ENCODE measurements at places on chromosomes 3 and 15.

DNA sequence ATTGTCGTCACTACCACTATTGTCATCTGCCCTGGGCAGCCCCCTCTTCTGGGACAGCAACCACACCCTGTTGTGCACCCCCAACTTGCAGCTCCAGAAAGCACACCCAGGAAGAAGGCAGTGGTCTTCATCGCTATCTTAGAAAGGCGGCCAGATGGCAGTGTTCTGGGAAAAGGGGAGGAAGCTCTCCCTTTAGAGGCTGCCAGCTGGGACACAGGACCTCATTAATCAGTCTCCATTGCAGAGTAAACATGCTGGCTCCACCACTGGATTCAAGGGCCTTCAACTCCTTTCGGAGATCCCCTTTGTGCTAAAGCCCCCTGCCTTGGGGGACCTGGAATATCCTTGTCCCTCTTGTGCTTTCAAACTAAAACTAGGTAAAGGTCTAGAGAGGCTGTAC lies 199.3 kb upstream of the LINGO1 start:
- DNase-seq, result no peak

DNA sequence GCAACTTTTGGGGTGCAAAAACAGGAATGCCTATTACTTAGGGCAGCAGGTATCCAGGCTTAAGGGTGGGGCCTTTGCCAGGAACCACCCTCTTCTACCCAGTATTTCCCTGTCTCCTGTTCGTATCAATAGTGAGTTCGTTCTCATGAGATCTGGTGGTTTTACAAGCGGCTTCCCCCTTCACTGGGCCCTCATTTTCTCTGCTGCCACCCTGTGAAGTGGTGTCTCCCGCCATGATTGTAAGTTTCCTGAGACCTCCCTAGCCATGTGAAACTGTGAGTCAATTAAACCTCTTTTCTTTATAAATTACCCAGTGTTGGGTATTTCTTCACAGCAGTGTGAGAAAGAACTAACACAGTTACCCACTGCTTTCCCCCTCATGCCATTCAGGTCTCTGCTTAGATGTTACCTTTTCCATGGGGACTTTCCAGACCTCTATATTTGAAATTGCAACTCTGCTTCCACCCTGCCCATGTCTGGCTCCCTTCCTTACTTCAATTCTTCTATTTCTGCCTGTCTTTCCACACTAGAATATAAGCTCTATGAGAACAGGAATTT lies 23.9 kb upstream of the TRA2B start:
- DNase-seq, result no peak

DNA sequence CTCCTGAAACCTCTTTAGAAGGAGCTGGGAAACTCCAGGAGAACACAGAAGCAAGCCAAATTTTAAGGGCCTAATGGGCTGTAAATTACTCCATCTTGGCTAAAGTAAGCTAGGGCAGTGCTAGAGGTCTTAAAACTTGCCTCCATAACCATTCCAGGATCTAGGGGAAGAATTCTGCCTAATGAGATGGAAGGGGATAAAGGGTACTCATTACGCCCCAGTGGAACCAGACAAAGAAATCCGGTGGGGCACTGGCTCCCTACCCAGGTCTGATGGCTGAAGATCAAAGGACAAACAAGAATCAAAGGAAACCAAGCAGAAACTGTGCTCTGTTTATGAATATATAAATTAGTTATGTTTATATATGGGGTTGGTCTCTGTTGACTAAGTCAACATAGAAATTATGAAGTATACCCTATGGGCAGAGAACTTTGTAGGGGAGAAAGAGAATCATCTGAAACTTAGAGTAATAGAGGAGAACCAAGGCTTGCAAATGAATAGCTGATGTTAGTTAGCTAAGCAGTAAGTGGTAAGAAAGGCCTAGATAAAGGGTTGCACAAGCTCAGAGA lies 57.8 kb downstream of the NCEH1 start:
- DNase-seq, result no peak

DNA sequence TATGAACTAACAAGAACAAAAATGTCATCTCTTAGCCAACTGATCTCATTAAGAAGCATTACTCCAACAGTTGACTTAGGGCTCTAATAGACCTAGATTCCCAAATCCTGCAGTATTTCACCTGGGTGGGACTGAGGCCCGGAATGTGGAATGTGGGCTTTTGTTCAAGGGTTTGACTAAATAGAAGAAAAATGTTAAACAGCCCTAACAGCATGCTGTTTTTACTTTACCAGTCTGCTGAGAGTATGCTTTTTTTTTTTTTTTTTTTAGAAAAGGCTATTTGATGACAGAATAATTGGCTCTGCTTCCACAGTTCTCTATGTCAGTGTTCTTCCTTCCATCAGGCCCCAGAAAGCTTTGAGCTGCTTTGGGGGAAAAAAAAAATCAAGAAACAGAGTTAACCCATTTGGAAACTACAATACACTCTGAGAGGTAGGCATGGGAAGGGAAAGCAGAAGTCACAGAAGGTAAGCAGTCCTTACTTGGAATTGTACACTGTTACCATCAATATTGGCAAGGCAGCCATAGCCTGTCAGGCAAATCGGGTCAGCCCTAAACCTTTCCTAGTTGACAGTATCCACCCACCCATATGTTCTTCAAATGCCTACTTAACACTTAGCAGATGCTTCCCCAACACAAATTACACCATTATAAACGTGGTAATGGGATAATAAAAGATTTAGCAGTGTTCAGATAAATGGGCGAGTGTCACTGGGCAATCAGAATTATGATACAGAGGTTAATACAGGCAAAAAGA lies 224.2 kb downstream of the CNTN3 start:
- DNase-seq, result no peak

DNA sequence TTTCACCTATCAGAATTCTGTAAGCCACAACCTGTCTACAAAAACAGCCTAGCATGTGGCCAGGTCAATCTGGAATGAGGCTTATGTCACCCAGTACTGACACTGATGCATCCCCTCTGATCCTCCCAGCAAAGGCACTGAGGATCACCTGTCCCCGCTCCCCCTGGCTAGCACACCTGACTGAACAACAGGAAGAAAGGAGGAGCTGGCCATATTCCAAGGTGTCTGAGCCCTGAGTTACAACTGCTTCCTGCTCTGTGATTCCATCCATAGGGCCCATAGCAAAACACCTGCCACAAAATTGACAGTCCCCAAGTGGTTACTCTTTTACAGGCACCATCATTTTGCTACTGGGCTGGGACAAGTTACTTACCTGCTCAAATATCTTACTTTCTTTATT lies 555.5 kb upstream of the CFAP20DC start:
- DNase-seq, result no peak

DNA sequence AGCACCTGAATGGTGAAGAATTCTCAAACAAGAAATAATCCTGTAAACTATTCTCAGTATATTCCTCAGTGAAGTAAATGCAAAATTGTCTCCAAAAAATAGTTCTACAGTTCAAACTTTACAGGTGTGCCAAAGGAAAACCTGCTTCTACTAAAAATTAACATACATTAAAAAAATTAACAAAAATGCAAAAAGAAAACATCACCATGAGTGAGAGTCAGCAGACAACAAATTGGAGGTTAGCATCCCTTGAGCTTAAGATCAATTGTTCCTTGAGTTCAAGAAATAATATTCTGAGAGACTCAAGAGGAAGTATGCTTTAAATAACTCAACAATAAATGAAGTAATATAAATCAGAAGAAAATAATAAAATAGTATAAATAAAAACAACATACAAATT lies 278.4 kb upstream of the MME start:
- DNase-seq, result no peak

GRCh38 chr3:128273109-128273840 lies 120.0 kb downstream of the EEFSEC start:
- no peak for DNase-seq

GRCh38 chr3:9508781-9509180 lies 44.8 kb downstream of the LHFPL4 start:
- no peak for DNase-seq

DNA sequence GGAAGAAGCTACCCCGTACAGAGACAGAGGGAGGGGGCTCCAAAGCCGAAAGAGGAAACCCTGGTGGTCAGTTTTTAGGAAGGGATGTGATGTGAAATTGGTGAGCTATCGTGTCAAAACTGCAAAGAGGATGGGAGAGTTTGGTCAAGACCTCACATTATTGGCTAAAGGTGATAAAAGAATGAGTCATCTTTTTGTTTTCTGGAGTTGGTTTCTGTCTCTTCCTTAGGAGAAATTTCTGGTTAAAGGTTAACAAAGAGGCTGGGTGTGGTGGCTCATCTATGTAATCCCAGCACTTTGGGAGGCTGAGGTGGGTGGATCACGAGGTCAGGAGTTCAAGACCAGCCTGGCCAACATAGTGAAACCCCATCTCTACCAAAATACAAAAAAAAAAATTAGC lies 217.8 kb upstream of the CBLB start:
- no peak for DNase-seq

DNA sequence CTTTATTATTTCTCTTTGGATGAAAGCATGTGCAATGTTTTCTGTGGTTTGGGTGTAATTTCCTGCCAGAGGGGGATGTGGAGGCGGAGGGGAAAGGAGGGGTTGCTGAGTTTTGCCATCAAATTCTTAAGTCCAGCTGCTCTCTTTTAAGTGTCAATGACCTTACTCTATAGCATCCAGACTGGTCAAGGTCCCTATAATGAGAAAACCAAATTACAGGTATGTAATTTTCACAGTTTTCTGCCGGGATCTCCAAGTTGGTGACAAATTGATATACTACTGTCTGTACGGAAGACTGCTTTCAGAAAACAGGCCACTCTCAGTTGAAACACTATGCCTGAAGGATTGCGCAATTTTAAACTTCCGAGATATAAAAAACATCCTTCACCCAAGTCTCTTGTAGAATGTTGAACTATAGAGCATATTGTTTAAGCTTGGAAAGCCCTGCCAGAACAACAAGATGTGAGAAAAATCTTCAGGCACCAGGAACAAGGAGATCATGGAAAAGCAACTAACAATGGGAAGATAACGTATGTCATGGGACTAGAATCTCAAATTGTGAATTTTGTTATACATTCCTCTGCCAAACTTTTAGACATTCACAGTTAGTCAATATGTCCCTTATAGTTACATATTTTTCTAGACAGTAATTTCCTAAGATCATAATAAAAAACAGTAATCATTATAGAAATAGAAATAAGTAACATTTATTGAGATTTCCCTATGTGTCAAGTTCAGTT lies 300.7 kb upstream of the SATB1 start:
- no peak for DNase-seq

- no peak for DNase-seq
Measured at GRCh38 chr3:99777210-99777549, 40.5 kb upstream of the CMSS1 start.

DNA sequence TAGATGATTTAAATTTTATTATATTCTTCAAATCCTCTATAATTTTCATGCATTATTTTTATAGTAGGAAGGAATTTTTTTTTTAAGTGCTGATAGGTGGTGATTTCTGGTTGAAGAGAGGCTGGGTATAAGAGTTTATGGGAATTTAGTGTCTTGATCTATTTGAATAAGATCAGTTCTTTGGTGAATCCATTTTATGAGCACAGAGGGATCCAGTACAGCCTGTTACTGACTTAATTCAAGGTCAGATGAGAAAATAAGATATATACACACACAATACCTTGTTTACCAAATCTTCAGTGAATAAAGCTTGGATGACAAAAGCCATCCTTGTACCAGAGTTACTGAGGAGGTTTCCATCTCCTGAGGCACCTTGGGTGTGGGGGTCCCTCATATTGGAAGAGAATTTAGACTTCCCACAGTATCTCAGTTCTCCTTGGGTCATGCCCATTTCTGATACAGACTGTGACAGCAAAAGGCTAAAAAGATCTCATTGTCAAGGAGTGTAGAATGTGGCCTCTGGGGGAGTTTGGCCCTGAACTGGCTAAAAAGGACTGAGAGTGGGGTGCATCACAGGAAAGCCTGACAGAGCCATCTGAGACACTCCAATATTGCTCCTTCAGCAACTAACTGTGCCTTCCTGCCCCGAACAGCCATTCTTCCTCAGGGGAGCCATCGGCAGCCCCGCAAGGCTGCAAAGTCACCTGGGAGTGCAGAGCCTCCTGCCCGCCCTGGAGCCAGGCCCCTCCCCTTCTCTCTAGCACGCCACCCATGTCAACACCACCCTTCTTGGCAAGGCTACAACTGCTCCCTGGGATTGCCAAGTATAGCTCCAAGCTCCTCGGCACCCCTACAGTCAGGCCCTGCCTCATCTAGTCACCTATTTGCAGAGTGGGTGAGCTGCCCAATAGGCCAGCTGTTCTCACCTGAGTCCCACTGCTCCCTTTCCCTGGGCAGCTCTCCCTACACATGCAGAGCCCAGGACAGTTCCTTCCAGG lies 43.1 kb upstream of the HACD2 start:
- DNase-seq, result no peak

- no peak for DNase-seq
Measured at GRCh38 chr15:44193651-44194322, 1.3 kb downstream of the FRMD5 start.

DNA sequence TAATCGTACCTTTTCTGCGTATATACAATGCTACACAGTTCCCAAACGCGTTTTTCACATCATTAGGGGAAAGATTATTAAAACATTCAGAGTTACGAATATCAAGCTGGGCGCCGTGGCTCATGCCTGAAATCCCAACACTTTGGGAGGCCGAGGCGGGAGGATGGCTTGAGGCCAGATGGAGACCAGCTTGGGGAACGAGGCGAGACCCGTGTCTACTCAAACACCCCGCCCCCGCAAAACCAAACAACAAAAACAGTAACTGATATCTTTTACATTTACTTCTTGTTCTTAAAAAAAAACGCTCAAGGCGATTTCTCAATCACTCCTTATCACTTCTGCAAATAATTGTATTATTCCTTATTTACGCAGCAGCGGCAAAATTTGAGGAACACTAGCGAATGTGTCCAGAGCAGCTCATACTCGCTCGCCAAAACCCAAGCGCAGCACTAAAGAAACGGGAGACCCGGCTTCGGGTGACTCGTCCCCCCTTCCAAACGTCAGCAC lies 1.2 kb downstream of the ZBTB11 start:
- no peak for DNase-seq

GRCh38 chr3:108319428-108320082 lies 23.2 kb downstream of the HHLA2 start:
- DNase-seq, result no peak

DNA sequence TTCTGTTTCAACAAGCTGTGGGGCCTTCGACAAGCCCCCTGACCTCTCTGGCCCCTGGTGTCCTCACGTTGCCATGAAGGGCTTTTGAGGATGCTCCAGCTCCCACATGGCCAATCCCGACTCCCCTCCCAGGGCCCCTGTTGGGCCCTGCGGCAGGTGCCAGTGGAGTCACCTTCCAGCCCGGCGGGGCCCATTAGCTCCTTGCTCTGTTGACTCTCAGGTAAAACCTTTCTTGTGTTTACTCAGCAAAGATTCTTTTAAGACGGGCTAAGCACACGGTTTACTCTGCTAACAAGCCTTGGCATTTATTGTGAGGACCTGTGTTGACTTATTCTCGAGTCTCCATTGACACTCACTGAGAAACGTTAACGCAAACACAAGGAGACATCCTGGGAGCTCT lies 15.0 kb downstream of the RPLP1 start:
- DNase-seq, result no peak

DNA sequence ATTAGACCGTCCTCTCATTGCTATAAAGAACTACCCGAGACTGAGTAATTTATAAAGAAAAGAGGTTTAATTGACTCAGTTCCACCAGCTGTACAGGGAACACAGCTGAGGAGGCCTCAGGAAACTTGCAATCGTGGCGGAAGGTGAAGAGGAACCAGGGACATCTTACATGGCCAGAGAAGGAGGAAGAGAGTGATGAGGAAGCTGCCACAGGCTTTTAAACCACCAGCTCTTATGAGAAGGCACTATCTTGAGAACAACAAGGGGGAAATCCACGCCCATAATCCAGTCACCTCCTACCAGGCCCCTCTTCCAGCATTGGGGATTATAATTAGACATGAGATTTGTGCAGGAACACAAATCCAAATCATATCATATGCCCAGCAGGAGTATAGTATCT lies 138.5 kb downstream of the ALCAM start:
- no peak for DNase-seq
